ENCODE measurements at places on chromosomes 4 and X.
A peak's percentile ranks its signal among the peaks of the same experiment; 100 is the strongest.

DNA sequence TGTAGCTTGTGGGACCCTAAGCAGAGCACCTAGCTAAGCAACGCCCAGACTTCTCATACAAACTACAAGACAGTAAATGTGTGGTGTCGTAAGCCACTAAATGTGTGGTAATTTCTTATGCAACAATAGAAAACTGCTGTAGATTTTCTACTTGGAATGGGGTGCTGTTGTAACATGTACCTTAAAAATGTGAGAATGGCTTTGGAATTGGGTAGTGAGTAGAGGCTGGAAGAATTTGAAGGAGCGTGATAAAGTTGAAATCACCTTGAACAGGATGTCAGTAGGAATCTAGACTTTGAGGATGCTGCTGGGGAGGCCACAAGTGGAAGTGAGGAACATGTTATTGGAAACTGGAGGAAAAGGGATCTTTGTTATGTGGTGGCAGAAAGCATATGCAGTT, 43.2 kb upstream of the FUNDC1 start:
- no peak for DNase-seq

- no peak for DNase-seq
These were observed 179.7 kb upstream of the NDP start for GRCh38 chrX:44152852-44153251.

- DNase-seq: no peak
These were observed 44.8 kb upstream of the PITX2 start for GRCh38 chr4:110667670-110668069.

- peak; percentile 45 for DNase-seq
These were observed 57.1 kb upstream of the PJA1 start for GRCh38 chrX:69222103-69223090.

DNA sequence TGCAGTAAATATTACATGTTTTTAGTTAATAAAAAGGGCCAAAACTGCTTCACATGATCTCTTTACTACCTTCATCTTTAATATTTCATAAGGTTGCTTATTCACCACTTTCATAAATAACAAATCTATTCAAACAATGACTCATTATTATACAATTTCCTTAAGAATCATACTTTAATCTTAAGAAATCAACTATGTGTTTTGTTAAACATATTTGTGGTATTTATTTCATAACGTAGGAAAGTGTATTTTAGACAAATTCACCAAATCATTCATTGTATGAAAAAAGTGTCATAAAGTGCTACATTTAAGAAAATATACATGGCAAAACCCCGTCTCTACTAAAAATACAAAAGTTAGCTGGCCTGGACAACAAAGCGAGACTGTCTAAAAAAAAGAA, 150.5 kb upstream of the RXFP1 start:
- no peak for DNase-seq

DNA sequence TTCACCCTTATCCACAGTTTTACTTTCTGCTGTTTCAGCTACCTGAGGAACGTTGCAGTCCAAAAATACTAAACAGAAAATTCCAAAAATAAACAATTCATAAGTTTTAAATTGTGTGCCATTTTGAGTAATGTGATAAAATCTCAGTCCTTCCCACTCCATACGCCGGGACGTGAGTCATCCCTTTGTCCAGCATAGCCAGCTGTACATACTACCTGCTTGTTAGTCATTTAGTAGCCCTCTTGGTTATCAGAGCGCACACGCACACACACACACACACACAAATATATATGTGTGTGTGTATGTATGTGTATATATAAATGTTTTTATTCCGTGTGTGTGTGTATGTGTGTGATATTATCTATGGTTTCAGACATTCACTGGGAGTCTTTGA, 4.8 kb upstream of the CCSER1 start:
- no peak for DNase-seq

- no peak for DNase-seq
These were observed 74.5 kb downstream of the DCLK2 start for GRCh38 chr4:150152766-150153165.

- DNase-seq: no peak
These were observed 25.3 kb downstream of the BTC start for GRCh38 chr4:74768857-74769525.

DNA sequence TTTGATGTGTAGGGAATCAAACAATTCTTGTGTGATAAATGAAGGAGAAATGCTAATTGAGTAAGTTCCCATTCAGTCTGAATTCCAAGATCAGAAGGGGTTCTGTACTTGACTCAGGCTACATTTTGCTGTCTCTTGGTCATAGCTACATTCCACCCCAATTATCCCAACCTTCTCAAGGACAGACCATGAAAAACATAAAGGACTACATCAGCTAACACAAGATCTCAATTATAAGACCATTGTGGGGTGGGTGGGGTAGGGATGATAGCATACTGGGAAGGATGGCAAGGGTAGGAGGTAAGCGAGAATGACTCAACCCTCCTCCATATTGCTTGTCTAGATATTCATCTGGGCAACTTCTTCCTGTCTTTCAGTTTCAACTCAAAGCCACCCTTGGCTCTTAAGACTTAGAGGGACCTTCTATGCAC, 87.4 kb upstream of the ETNPPL start:
- DNase-seq: no peak

- no peak for DNase-seq
These were observed 320.3 kb downstream of the PCDH19 start for GRCh38 chrX:100089724-100090123.

DNA sequence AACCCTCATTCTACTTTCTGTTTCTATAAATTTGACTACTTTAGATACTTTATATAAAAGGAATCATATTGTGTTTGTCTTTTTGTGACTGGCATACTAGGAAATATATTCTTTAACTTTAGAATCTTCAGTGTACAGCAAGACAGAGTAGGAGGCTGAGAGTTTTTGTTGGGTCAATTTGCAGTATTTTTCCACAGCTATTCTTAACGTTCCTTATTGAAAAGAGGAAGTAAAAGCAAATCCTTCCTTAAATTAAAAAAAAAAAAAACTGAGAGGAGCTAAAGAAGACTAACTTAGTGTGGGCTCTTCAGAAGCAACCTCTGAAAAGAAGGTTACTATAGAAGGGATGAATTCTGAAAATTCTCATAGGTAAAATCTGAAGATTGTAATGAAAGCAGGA, 1194.6 kb downstream of the ADGRL3 start:
- DNase-seq: no peak

DNA sequence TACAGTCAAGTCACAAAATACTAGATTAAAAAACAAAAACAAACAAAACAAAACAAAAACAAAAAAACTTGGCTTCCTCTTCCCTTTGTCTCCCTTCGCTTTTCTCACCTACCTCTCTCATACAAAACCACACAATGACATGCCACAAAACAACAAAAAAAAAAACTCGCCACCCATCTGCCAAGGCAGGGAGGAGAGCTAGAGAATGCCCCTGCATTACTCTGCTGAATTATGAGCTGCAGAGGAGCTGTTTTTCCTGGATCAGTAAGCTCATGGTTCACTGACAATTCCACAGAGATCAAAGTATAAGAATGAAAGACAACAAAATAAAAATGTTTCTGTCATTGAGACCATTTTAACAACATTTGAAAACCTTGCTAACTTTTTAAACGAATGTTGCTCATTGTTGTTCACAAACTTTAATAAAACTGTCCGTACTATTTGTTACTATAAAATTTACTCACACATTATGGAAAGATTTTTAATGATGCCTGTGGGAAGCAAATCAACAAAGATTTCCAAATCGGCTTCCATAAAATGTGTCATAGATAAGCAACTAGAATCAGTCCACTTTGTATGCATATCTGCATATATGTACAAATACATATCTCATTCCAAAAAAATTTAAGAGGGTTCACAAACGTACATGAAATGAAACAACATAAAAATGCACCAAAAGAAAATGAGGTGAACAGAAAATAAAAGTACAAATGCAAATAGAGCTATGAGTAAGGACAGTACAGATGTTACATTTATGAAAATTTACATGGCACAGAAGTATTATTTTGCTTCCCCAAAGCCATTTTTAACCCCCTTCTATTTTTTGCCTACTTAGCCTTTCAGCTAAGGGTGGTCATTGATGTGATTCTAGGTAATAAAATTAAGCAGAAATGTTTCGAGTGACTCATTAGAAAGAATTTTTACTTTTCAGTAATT, 252.4 kb upstream of the FAT4 start:
- DNase-seq: no peak

DNA sequence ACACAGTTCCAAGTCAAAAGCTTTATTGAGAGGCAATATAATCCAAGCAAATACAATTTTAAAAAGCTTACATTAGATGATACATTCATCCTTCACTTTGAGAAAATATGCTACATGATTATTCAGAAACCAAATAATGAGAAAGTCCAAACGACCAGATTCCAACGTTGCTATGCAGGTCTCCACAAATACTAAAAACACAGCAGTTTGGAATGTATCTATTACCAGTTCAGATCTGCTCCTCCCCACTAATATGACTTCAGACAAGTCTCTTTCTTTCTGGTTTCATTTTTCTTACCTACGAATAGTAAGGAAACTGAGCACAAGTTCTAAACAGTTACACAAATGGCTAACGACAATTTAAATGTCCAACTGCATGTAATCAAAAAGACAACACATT, 9.5 kb downstream of the NAF1 start:
- no peak for DNase-seq

GRCh38 chrX:1526565-1526964, 10.4 kb downstream of the P2RY8 start:
- no peak for DNase-seq

DNA sequence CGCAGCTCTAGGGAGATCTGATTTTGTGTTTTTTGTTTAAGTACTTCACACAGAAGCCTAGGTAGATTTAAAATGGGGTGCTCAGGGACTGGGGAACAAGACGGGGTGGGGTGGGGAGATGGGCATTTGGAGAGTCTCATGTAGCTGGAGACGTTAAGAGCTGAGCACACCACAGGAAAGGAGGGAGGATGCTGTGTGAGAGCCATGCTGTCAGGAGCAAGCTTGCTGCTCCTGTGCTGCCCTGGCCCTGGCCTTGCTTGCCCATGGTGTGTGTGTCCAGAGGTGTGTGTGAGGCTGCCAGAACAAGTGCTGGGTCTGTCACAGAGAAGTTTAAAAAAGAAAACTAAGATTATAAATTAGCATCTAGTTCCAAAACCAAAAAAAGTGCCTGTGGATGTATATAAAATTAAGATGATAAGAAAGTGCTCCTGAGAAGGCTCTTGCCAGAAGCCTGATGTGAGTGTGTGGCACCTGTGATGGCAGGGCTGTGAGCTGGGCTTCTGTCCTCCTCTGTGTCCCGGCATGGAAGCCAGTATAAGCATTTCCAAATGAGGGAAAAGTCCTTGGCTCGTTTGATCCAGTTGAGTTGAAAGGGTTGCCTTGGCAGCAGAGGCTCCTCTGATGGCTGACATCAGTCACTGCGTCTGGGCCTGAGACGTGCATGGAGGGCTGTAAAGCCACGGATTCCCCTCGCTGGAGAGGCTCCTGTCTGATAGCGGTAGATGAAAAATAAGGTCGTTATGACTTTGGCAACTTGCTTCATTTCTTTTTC, 63.5 kb downstream of the NELFA start:
- DNase-seq: no peak

- no peak for DNase-seq
These were observed 168.7 kb downstream of the NR3C2 start for GRCh38 chr4:148273501-148273986.

- DNase-seq: no peak
These were observed 1.7 kb downstream of the SRD5A3 start for GRCh38 chr4:55347610-55348228.

DNA sequence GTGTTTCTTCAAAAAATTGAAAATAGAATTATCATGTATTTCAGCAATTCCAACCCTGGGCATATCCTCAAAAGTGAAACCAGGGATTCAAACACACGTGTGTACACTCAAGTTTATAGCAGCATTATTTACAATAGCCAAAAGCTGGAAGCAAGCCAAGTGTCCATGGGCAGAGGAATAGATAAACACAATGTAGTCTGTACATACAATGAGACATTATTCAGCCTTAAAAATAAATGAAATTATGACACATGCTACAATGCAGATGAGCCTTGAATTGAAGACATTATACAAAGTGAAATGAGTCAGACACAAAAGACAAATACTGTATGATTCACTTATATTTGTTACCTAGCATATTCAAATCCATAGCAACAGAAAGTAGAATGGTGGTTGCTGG, 853.4 kb downstream of the STIM2 start:
- DNase-seq: no peak

- no peak for DNase-seq
These were observed 39.7 kb downstream of the PGRMC2 start for GRCh38 chr4:128247906-128248305.

DNA sequence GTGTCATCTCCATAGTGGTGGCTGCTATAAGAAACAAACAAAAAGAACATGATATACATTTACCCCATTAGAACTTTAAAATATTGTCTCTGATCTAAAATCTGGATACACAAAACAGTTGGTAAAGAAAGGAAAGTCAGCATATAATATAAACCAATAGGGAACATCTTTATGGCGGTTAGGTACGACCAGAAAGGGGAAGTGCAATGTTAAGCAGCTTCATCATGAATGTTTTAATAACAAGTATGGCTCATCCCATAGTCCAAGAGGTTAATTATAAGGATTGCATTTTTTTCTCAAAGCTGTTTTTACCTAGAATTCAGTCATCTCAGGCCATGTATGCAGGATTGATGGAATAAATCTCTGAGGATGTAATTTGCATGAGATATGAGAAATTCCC, 1869.7 kb downstream of the PCDH7 start:
- no peak for DNase-seq

- no peak for DNase-seq
These were observed 147.4 kb upstream of the MAOA start for GRCh38 chrX:43508694-43509093.

DNA sequence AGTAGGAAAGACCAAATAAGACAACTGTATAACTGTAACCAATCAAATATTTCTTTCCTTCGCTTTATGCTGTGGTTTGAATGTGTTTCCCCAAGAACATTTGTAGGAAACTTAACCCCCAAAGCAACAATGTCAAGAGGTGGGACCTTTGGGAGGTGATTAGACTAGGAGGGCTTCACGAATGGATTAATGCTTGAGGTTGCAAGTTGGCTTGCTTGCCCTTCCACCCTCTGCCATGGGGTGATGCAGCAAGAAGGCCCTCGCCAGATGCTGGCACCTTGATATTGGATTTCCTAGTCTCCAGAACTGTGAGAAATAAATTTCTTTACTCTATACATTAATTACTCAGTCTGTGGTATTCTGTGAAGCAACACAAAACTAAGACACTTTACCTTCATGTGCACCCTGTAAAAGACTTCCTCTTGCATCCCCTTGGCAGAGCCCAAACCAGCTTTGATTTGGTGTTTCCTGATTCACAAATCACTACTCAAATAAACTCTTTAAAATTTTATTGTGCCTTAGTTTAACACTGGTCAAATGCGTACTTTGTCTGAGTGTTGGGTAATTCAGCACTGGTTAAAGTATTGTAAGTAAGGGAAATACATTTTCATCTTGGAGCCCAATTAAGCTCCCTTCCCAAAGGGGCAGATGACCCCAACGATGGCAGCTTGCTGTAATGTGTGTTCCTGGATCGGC, 59.9 kb downstream of the COQ2 start:
- DNase-seq: no peak

DNA sequence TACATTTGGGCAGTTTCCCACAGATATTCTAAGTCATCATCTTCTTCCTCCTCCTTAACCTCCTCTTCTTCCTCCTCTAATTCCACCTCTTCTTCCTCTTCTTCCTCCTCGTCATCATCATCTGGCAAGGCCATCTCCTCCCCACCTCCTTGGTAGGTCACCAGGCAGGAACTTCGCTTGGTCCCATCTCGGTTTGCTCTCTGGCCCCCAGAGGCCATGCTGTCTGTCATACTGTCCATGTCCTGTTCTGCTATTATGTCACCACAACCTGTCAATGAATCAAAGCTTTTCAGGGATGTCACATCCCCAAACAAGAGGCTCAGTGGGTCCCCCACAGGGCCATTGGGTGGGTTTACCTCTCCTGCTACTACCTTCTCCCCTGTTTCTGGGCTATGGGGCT, 13.5 kb downstream of the AMER1 start:
- DNase-seq: no peak

Data from activated B cell treated with CpG ODN at 0.5 μM for 24 hours (primary cell).